ENCODE measurements at places on chromosomes 5 and 9. TPM values are rescaled to one million over a fixed set of nuclear protein-coding genes. Genes with fewer than 3 reads are reported as not detected.

IFNB1 gene
- 0.81 TPM for total RNA-seq

FLT4 gene
- 0.10 TPM for total RNA-seq

IER5L gene
- 21.7 TPM for total RNA-seq

DELE1 gene
- 84.9 TPM for total RNA-seq

SLC6A3 gene
- total RNA-seq, result not detected

EIF4E1B gene
- not detected for total RNA-seq

SPINK1 gene
- total RNA-seq, result not detected

FRMD3 gene
- total RNA-seq, result 1.1 TPM

PCDHB2 gene
- 7.0 TPM for total RNA-seq

OLFM1 gene
- 37.1 TPM for total RNA-seq

NKD2 gene
- 5.7 TPM for total RNA-seq

LHX3 gene
- total RNA-seq, result not detected

RECK gene
- 33.8 TPM for total RNA-seq

IL33 gene
- total RNA-seq, result 0.25 TPM

SEMA6A gene
- total RNA-seq, result not detected

WNK2 gene
- total RNA-seq, result 0.17 TPM

MYOT gene
- total RNA-seq, result not detected

ASS1 gene
- total RNA-seq, result 752 TPM

ZNF608 gene
- total RNA-seq, result 7.5 TPM

GCNT4 gene
- 0.02 TPM for total RNA-seq

AQP7 gene
- total RNA-seq, result not detected

SPINK4 gene
- total RNA-seq, result not detected

FOXD4L4 gene
- not detected for total RNA-seq

ODF2 gene
- 46.9 TPM for total RNA-seq

UBTD2 gene
- 28.8 TPM for total RNA-seq

PRRC1 gene
- total RNA-seq, result 26.8 TPM

C5orf63 gene
- 2.5 TPM for total RNA-seq

HTR4 gene
- not detected for total RNA-seq

PCDHGB3 gene
- not detected for total RNA-seq

BTNL3 gene
- not detected for total RNA-seq

SLC12A2 gene
- total RNA-seq, result 6.4 TPM

IL9 gene
- total RNA-seq, result not detected

FANCG gene
- total RNA-seq, result 15.2 TPM

ZNF622 gene
- total RNA-seq, result 89.1 TPM

LRRC26 gene
- not detected for total RNA-seq

DNAJC18 gene
- not detected for total RNA-seq

TGFBI gene
- total RNA-seq, result 2,194 TPM

C7 gene
- not detected for total RNA-seq

ENC1 gene
- 14.5 TPM for total RNA-seq

ACER2 gene
- 2.2 TPM for total RNA-seq

IFNA21 gene
- not detected for total RNA-seq

RALGPS1 gene
- 0.37 TPM for total RNA-seq

IFNA2 gene
- total RNA-seq, result not detected

HAND1 gene
- total RNA-seq, result 7.4 TPM

REEP2 gene
- 1.8 TPM for total RNA-seq

NOTCH1 gene
- total RNA-seq, result 4.4 TPM

RNF183 gene
- total RNA-seq, result not detected

DCANP1 gene
- not detected for total RNA-seq
